ENCODE measurements at places on chromosomes 5 and 9. TPM values are rescaled to one million over a fixed set of nuclear protein-coding genes. Genes with fewer than 3 reads are reported as not detected.
A peak's percentile ranks its signal among the peaks of the same experiment; 100 is the strongest.

The RLN1 gene
- total RNA-seq = not detected

The LMX1B gene
- total RNA-seq = 1.8 TPM

The GARNL3 gene
- total RNA-seq = 6.3 TPM

The RNF180 gene
- total RNA-seq = 0.48 TPM

The HTR4 gene
- total RNA-seq = not detected

The MYOT gene
- total RNA-seq = not detected

The CKMT2 gene
- total RNA-seq = 4.7 TPM

The SLC1A3 gene
- not detected for total RNA-seq

The ZBTB26 gene
- 6.1 TPM for total RNA-seq

The GPR151 gene
- not detected for total RNA-seq

The SPATA31D1 gene
- total RNA-seq = not detected

GRCh38 chr9:135726138-135726853 is 24.3 kb downstream of the KCNT1 start:
- DNase-seq = no peak

- DNase-seq = no peak
Observed at GRCh38 chr5:139407517-139407916, 3.6 kb upstream of the SPATA24 start.

- DNase-seq = peak; percentile 95
Observed at GRCh38 chr5:168086104-168086610, 205.3 kb upstream of the WWC1 start.

- DNase-seq = no peak
Observed at GRCh38 chr5:165360366-165360765, 1854.9 kb downstream of the MAT2B start.

- DNase-seq = no peak
Observed at GRCh38 chr5:65924366-65925043, 1.9 kb upstream of the ERBIN start.

- DNase-seq = no peak
Observed at GRCh38 chr5:83724001-83724400, 3.3 kb upstream of the HAPLN1 start.

- DNase-seq = no peak
Observed at GRCh38 chr5:38371596-38371995, 113.2 kb downstream of the EGFLAM start.

- DNase-seq = no peak
Observed at GRCh38 chr9:111000202-111000601, 38.1 kb downstream of the LPAR1 start.

- no peak for DNase-seq
Observed at GRCh38 chr5:133381571-133382365, 230.6 kb downstream of the FSTL4 start.

- no peak for DNase-seq
Observed at GRCh38 chr9:24672336-24672735, 126.6 kb upstream of the IZUMO3 start.

- DNase-seq = no peak
Observed at GRCh38 chr5:181223729-181224389, 778 bp downstream of the TRIM41 start.

DNA sequence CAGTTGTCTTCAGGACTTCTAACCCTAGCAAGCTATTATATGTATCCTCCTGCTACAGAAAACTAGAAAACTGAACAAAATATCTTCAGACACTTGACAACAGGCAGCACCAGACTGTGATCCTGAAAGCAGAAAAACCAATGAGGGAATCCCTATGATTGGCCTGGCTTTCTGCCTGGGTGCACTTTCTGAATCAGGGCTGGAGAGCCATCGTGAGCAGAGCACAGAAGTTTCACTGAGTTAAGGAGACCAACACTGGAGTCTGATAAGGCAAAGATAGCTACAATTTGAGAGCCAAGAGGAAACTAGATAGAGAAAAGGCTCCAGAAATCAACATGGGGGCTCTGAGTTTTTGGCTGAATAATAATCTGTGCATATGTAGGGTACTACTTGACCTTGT is 106.5 kb downstream of the FANCC start:
- no peak for DNase-seq

All from A172 (cell line).